Neural cell (in vitro differentiated cells): ENCODE measurements at places on chromosomes 2 and 18. TPM values are rescaled to one million over a fixed set of nuclear protein-coding genes. Genes with fewer than 3 reads are reported as not detected.

Gene G6PC2
- polyA plus RNA-seq = not detected in 2 replicates

Gene SMPD4
- 40.6 and 56.1 TPM in 2 replicates for polyA plus RNA-seq

Gene ADAM23
- 55.0 and 75.2 TPM in 2 replicates for polyA plus RNA-seq

Gene MEP1B
- not detected in 2 replicates for polyA plus RNA-seq

Gene LRP1B
- 11.7 and 12.7 TPM in 2 replicates for polyA plus RNA-seq
